Activated T-helper 17 cell treated with anti-CD3 and anti-CD28 coated beads, Interleukin-2, amount 50 U/mL, for 72 hours (primary cell): ENCODE measurements at places on chromosomes 3 and 15.

DNA sequence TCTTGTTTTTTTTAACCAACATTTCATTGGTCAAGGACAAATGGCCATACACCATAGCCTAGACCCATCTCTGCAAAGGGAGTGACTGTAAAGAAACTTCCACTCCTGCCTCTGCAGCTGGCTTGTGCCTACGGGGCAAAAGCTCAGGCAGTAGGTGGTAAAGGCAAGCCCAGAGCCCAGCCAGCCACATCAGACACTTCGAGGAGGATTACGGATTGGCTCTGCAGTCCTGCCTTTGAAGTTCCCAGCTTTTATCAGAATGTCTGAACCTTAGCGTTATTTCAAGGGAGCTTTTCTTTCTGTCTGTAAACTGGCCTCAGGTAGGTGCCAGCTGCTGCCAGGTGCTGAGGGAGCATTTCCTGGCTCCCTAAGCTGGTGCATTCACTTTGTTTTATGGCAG is 15.6 kb downstream of the ZNF710 start:
- ATAC-seq: no peak

- ATAC-seq: peak; percentile 96
Observed at GRCh38 chr3:149726716-149727407, 25.4 kb downstream of the COMMD2 start.

- ATAC-seq: no peak
Observed at GRCh38 chr3:10310578-10310977, 10.3 kb downstream of the SEC13 start.

DNA sequence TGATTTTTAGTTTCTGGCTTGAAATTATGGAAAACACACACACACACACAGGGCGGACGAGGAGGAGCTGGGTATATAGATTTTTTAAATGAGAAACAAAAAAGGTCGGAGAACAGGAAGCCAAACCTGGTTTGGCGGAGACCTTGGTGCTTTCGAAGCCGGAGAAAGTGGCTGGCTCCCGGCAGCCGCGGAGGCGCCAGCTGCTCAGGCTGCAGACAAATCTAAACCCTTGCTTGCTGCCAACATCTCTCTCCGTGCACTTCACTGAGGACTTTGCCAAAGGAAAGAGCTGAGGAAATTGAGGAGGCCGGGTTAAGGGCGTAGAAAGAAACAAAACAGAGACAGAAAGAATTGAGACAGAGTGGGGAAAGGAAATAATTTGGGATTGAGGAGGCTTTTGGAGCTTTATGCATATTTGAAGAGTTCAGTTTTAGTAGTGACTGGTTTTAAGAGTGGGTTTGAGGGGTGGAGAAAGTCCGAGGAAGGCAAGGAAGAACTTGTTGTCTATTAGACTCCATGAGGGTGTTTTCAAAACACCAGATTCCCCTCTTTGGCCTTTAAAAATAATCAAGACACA is 2.2 kb downstream of the ZIC1 start:
- no peak for ATAC-seq

GRCh38 chr15:44308889-44309288 is 20.4 kb downstream of the GOLM2 start:
- ATAC-seq: peak; percentile 71

DNA sequence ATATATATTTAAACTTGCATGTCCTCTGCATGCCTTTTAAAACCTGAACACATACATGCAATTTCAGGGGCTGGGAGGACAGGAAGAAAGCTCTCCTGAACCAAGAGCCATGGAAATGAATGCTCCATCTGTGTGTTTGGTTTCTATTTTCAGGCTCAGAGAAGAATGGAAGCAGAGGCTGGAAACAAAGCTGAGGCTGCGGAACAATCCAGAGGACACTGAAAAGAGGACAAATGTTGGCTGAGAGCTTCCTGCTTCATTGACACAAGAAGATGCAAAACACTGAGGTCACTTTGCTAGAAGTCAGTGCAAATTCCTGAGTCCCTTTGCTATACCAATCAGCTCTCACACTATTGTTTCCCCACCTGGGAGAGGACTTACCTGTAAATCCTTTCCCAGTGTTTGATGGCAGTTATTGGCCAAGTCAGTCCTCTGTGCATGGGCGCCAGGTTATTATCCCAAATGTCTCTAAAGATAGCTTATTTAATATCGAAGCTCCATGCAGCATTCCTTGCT is 12.7 kb downstream of the FAM240A start:
- ATAC-seq: no peak

GRCh38 chr3:178907081-178907480 is 164.5 kb downstream of the ZMAT3 start:
- no peak for ATAC-seq

DNA sequence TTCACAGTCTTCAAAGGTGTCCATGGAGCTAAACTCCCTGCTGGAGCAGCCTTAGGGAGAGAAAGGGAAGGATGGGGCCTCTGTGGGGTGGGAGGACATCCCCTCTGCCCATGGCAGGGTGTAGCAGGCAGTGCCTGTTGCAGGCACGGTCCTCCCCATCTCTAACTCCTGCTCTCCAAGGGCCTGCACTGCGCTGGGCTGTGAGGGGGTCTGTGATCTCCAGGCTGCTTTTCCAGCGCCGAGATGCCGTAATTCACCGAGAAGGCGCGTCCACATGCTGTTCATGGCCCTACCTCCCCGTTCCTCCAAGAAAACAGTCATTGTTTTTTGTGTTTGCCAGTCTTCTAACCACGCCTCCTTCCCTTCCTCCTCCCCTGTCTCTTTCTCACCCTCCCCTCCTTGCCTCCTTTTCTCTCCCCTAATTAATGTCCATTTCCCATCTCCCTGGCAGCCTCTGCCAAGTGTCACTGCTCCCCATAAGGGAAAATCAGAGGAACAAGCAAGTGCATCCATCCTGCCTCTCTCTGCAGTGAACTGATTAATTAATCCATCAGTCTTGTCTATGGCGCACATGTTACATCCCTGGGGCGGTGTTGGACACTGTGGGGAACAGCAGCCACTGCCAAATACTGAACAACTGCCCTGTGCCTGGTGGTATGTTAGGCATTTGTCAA is 17.7 kb upstream of the LAMP3 start:
- no peak for ATAC-seq

- no peak for ATAC-seq
Observed at GRCh38 chr3:126649556-126650092, 5.3 kb downstream of the TXNRD3 start.

GRCh38 chr15:39887832-39888231 is 32.2 kb downstream of the GPR176 start:
- ATAC-seq: no peak

DNA sequence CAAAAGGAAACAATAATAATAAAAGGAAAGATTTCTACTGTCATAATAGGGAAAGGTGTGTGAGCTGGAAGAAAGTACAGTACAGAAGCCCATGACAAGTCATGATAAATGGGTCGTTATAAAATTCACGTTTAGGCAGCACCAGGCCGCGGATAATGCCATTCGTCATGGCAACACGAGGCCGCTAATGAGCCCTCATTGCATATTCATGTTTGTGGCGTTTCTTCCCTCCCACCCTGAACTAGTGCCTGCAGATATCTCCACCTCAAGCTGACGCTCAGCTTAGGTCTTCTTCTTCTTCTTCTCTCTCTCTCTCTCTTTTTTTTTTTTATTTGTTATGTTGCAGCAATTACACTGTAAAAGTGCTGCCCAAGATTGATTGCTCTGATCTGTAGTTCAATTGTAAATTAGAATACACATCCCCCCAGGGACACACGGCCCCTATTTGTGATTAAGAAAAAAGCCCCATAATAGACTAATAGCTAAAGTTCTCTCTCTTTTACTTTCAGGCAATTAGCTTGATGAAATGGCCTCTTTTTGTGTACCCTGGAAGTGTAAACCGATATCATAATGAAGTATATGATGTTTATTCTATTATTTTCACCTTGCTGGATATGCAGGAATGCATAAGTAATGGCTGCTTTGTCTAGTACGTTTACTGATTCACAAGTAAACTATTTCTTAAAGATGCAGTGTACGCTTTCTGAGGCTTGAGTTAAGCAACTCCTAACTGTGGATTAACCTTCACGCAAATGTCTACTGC is 61.9 kb upstream of the NR2F2 start:
- no peak for ATAC-seq

GRCh38 chr3:19711160-19711782 is 222.7 kb downstream of the EFHB start:
- ATAC-seq: no peak

GRCh38 chr3:71584394-71585011 is 975 bp upstream of the FOXP1 start:
- peak; percentile 49 for ATAC-seq

- no peak for ATAC-seq
Observed at GRCh38 chr15:62858343-62858742, 184.2 kb upstream of the TPM1 start.

GRCh38 chr15:39188930-39189329 is 391.9 kb upstream of the THBS1 start:
- ATAC-seq: no peak

DNA sequence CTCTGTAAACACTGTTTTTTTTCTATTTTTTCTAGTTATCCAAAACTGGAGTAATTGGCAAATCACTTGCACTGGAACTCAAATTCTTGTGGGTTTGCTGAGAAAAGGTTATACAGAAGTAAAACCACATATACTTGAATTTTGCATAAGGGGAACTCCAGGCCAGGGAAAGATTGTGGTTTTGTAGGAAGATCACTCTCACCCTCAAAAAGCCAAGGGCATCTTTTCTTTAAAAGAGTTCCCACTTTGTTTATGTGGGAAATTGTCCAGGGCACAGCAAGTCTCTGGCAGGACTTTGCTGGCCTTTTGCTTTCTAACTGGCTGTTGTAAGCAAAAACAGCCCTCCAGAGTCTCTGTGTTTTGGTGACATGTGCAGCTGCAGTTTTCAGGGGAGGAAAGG is 340.3 kb upstream of the RBMS3 start:
- ATAC-seq: peak; percentile 26
